GM12891 (cell line): ENCODE measurements at places on chromosomes 3 and 15.

GRCh38 chr3:179266701-179267211 lies 15.8 kb upstream of the KCNMB3 start:
- no peak for DNase-seq

DNA sequence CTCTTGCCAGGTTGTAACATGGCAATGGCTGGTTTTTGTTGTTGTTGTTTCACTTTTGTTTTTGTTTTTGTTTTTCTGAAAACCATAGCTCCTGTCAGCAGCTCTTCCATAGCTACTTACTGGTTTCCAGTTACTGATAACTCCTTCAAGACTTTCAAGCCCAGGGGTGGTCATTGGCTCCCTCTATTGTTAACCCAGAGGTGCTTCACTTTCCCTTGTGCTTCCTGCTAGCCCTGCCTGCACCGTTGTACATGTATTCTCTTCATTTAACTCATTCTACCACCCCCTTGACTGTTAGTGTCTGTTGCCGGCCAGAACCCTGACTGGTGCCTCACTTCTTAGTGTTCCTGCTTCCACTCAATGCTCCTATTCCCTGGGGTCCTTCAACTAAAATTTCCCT lies 4.2 kb upstream of the TRAT1 start:
- no peak for DNase-seq

GRCh38 chr3:169505577-169506230 lies 157.8 kb downstream of the MECOM start:
- no peak for DNase-seq

- DNase-seq, result no peak
These were observed 38.8 kb upstream of the ANKRD34C start for GRCh38 chr15:79243723-79244122.

DNA sequence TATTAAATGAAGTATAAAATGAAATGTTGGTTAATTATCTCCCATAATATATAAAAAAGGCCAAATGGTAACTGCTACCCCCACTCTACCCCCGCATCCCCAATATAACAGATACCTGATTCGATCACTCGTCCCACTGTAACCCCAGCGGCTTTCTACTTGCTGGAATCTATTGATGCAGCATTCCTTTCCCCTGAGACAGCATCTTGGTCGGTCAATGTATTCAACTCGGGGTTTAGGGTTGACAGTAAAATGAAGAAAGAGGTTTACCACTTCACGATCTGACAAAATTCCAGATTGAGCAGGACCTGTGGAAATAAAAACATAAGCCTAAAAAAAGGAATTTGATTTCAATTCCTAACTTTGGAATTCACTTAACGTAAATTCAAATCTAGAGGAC lies 18.6 kb upstream of the C15orf40 start:
- no peak for DNase-seq

- DNase-seq, result no peak
These were observed 28.3 kb downstream of the TNK2 start for GRCh38 chr3:195880037-195880431.

DNA sequence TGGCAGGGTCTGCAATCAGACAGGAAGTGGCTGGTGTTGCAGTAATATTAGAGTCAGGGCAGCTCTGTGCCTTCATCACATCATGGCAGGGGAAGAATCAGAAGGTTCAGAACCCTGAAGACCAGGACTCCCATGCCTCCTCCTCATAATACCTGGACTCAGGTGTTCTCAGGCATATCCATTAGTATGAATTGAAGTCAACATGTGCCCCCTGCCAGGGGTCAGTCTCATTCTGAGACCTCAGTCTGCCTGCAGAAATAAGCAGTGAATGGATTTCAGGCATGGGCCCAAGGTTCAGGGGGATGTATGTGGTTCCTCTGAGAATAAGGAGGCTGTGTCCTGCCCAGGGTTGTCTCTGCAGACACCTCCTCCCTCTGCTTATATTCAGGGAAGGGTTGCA lies 74.2 kb downstream of the SPSB4 start:
- no peak for DNase-seq

- DNase-seq, result no peak
These were observed 22.2 kb downstream of the BCL2A1 start for GRCh38 chr15:79948761-79949160.

DNA sequence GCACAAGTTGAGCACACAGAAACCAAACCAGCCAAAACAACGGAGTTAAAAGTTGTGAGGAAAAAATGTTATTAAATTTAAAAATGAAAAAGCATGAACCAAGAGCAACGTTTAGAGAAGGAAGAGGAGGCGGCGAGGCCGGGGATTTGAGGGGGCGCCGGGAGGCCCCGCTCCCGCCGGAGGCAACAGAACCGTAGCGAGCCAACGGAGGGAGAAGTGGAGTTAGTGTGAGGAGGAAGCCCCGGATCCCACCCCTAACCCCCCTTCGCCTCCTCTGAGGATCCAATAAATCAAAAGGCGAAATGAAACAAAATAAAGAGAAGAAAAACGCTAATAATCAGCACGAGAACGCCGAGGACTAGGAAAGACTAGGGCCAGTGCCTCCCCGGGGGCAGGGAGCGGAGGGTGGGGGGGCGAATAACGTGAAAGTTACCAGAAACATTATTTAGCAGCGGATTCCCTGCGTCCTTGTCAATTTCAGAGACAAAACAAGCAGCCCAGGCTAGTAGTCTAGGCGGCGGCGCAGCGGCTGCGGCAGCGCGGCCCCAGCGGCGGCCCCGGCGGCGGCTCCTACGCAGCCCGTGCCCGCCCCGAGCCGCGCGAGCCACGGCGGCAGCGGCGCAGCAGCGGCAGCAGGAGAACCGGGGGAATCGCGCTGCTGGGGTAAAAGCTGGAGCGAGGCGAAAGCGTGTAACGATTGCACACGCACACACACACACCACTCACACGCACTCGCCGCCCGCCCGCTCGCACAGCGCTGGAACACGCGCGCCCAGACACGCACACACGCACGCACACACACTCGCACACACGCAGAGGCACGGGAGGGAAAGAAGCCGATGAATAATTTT lies 1.7 kb downstream of the MEIS2 start:
- DNase-seq, result no peak
